Natural killer cell (primary cell): ENCODE measurements at places on chromosomes 4 and X.

GRCh38 chr4:109440948-109441347, 7.3 kb downstream of the SEC24B start:
- H3K27me3 ChIP-seq, result no peaks in the 10 kb centered on the region
- no peak overlapping the region for H3K27ac ChIP-seq
- no peak for DNase-seq
- H3K4me3 ChIP-seq, result no peak overlapping the region
- peaks cover under 1% of the 10 kb centered on the region for H3K36me3 ChIP-seq
- peaks cover 15% of the 10 kb centered on the region for H3K4me1 ChIP-seq

GRCh38 chr4:72505314-72505744, 63.7 kb downstream of the ADAMTS3 start:
- H3K36me3 ChIP-seq, result no peaks in the 10 kb centered on the region
- DNase-seq, result no peak
- no peak overlapping the region for H3K27ac ChIP-seq
- H3K4me3 ChIP-seq, result no peak overlapping the region
- no peaks in the 10 kb centered on the region for H3K4me1 ChIP-seq

DNA sequence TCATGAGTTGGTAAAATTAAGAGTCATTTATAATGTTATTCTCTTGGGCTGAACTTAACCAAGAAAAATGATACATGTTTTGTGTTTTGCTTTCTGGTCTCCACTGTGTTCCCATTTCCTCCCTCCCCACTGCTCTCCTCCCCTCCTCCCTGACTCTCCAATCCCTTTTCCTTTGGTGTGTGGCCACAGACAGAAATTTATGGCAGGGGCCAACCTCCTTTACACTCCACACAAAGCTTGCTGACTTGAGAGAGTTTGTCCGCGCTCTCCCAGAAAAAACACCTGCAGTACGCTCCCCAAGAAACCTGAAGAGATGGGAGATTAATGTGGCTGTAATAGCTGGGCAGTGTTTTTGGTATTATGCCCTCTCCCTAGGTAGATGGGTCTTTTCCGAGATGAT, 88.9 kb downstream of the ALPK1 start:
- H3K4me1 ChIP-seq, result no peaks in the 10 kb centered on the region
- no peaks in the 10 kb centered on the region for H3K36me3 ChIP-seq
- H3K4me3 ChIP-seq, result no peak overlapping the region
- H3K27me3 ChIP-seq, result no peaks in the 10 kb centered on the region
- no peak for DNase-seq

- no peak overlapping the region for H3K27ac ChIP-seq
- H3K4me1 ChIP-seq, result no peaks in the 10 kb centered on the region
- no peaks in the 10 kb centered on the region for H3K36me3 ChIP-seq
- H3K4me3 ChIP-seq, result no peak overlapping the region
- no peak for DNase-seq
Measured at GRCh38 chr4:149248191-149248764, 567.4 kb downstream of the IQCM start.

- no peak overlapping the region for H3K27ac ChIP-seq
- DNase-seq, result no peak
- H3K4me3 ChIP-seq, result no peak overlapping the region
- H3K36me3 ChIP-seq, result no peaks in the 10 kb centered on the region
- H3K27me3 ChIP-seq, result no peaks in the 10 kb centered on the region
- H3K4me1 ChIP-seq, result no peaks in the 10 kb centered on the region
Measured at GRCh38 chrX:74187211-74187610, 116.8 kb upstream of the ZCCHC13 start.

DNA sequence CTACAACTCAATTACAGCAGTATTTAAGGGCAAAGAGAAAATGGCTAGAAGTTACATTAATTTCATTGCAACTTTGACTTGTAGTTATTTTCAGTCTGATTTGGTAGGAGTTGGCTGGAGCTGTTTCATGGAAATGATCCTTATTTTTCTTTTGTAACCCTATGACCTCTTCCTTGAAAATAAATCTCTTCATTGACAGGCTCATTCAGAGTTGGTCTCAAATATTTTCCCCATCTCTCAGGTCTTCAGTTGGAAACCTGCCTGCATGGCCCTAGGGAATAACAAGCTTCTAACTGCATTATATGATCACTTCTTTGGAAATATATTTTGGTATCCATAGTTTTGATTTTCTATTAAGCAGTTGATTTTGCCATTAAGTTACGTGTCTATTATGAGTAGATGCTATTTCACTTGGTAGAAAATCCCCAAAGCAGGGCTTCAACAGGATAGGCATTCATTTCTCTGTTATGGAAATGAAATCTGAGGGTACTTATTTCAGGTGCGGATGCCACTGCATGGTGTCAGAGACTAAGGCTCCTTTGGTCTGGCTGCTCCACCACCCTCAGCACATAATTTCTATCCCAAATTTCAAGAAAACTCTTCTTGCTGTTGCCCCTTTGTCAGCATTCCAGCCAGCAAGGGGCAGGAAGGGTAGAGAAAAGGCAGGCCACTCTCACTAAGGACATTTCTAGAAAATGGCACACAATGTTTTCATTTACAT, 502.5 kb downstream of the SPRY1 start:
- DNase-seq, result no peak
- H3K36me3 ChIP-seq, result no peaks in the 10 kb centered on the region
- H3K27ac ChIP-seq, result no peak overlapping the region
- no peak overlapping the region for H3K4me3 ChIP-seq
- H3K4me1 ChIP-seq, result no peaks in the 10 kb centered on the region

DNA sequence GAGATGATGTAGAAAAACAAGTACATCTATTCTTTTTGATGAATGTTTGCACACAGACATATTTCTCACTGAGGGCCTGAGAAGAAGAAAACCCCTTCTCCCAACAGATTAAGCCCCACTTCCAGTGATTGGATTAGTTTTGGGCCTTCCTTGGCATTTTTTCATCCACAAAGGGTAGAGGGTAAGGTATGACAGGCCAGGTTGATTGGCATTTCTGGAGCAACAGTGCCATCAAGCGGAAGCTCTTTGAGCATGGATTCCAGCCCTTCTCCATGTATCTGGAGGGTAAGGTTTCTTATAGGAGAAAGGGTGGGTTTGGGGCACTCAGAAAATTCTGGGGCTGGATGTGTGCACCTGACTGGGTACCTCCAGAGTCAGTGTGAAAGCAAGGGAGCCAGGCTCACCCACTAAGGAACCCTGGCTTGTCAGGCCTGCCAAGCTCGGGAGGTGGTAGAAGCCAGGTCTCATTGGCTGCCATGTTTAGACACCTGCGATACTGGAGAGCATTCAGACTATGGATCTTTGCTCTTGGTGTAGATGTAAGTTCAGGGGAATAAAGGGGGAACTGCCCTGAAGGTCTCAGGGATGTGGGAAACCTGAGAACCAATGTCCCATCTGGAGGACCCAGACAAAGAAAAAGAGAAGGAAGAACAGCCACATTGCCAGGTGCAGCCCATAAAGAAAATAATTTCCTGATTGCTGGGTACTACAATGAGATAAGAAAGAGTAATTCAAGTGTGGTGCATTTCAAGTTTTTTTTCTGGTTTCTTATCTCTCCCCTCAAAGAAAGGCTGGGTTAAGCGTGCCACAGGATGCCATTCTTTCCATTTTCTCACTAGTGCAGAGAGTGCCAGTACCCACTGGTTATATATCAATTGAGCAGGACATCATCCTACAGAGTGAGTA, 222.3 kb upstream of the AGTR2 start:
- no peaks in the 10 kb centered on the region for H3K4me1 ChIP-seq
- H3K36me3 ChIP-seq, result no peaks in the 10 kb centered on the region
- DNase-seq, result no peak
- no peaks in the 10 kb centered on the region for H3K27me3 ChIP-seq

DNA sequence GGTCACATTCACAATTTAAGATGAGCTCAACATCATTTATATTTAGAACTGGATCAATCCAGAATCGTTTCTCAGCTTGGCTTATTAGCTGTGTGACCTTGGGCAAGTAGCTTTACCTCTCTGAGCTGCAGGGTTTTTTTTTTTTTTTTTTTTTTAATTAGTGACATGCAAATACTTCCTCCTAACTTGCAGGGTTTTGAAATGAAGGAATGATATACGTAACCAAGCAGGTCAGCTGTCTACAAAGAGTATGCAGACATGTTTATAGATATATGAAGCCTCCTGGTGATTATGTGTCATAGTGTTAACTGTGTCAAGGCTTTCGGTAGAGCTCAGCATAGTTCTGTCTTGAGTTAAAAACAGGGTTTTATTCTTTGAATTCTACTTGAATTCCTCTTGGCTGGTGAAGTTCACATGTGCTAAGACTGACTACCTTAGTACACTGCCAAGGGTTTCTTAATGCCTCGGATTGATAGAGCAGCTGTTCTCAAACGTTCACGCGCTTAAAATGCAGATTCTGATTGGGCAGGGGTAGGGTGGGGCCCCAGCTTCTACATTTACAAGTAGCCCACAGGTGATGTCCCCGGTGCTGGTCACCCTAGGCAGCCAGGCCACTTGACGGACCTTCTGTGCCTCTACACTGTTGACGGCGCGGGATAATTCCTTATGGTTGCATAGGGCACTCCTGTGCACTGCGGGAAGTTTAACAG, 654 bp upstream of the STS start:
- DNase-seq, result no peak
- H3K4me1 ChIP-seq, result peaks cover 9% of the 10 kb centered on the region
- H3K36me3 ChIP-seq, result no peaks in the 10 kb centered on the region
- H3K27me3 ChIP-seq, result no peaks in the 10 kb centered on the region

DNA sequence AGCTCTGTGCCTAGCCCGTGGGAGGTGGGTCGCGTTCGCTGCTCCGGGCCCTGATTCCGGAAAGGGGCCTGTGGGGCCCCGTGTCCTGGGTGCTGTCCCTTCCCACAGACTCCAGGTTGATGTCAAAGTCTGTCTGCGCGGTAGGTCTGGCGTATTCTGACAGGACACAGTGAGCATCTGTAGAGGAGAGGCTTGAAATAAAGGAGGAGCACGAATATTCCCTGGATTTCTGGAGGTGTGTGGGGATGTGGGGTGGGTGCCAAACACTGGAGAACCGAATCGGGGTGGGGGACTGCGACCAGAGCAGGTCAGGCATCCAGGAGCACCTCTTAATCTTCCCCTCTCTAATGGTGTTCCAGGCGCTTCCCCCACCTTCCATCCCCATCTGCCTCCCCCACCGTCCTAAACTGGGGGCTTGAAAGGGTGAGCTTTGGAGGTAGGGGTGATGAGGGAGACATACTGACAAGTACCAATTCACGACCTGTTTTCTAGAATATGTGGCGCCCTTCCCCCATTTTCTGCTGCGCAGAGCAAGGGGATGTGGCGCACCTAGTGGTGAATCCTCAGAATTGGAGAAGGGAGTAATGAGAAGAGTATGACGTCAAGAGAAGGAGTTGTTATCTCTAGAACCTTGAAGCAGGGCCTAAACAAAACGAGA, 877 bp downstream of the GPRASP1 start:
- peak overlapping the region; percentile 30 for H3K27ac ChIP-seq
- no peaks in the 10 kb centered on the region for H3K36me3 ChIP-seq
- H3K27me3 ChIP-seq, result no peaks in the 10 kb centered on the region
- H3K4me3 ChIP-seq, result peak overlapping the region; percentile 80

DNA sequence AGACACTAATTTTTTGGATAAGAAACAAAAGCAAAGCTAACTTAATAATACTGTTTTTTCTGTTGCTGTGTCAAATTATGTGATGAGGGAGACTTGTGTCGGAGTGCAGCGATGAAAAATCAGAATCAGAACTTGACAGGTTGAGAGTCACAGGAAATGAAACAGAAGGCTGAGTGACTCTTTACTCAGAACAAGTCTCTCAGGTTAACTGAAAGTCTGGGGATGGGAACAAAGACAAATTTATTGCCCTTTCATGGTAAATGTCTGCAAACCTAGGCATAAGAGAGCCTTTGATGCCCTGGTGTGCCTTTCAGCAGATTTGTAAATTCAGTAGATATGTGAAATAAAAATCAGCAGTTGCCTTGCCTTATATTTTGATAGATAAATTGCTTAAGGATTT, 96.0 kb downstream of the ADGRL3 start:
- H3K27ac ChIP-seq, result no peak overlapping the region
- H3K4me1 ChIP-seq, result no peaks in the 10 kb centered on the region
- no peak for DNase-seq
